ENCODE measurements at places on chromosomes 5 and 9. TPM values are rescaled to one million over a fixed set of nuclear protein-coding genes. Genes with fewer than 3 reads are reported as not detected.

The TMC1 gene
- 0.27 TPM for total RNA-seq

DNA sequence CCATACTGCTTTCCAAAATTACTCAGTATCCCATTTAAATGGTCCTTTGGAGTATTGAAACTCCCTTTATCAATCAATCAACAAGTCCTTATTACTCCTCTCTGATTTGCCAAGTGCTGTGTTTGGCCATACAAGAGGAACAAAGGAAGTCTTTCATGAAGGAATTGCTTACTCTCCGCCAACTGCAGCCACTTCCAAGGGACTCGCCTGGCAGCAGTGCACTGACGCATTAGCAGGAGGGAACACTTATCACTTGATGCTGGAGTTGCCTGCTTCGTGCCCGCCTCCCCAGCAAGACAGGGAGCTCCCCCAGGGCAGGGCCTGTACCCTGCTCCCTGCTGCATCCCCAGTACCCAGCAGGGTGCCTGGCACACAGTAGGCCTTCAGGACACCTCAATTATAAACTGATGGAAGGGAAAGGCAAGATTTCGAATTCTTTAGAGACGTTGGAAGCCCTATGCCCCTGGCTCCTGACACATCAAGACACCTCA is 97.9 kb downstream of the CRB2 start:
- no peak for DNase-seq

GRCh38 chr9:113781896-113782295 is 94.2 kb upstream of the ZNF618 start:
- no peak for DNase-seq

- DNase-seq, result no peak
Measured at GRCh38 chr9:83296123-83296522, 233.2 kb upstream of the RASEF start.

The SLC9A3 gene
- 1.0 TPM for total RNA-seq
